Activated CD8-positive, alpha-beta memory T cell treated with anti-CD3 and anti-CD28 coated beads for 1 hour (primary cell): ENCODE measurements at places on chromosomes 16 and 17.

DNA sequence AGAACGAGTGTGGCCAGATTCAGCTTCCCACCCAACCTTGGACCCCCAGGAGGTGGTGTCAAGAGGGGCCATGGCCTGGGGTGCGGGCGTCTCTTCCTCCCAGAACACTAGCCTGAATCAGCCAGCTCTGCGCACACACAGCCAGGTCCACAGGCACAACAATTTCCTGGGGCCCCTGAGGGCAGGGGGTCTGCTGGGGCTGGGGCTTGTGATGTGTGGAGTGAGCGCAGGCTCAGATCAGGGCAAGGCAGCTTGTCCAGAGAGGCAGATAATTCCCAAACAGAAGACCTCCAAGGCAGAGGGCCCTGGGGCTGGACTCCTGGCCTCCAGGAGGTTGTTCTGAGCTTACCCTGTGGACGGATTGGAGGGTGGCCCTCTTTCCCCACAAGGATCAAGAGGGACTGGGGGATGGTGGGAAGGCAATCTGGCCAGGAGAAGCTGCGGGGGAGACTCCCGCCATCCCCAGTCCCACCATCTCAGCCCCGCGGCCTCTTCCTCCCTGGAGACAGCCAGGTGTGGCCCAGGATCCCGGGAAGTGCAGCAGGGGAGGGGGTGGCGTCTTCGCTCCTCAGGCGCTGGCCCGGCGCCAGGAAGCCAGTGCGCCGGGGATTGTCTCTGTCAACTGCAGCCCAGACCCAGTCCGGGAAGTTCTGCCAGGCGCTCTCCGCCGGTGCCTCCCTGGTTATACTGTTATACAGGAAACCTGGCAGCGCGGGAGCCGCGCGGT lies 52.0 kb upstream of the AMZ2 start:
- DNase-seq = no peak

DNA sequence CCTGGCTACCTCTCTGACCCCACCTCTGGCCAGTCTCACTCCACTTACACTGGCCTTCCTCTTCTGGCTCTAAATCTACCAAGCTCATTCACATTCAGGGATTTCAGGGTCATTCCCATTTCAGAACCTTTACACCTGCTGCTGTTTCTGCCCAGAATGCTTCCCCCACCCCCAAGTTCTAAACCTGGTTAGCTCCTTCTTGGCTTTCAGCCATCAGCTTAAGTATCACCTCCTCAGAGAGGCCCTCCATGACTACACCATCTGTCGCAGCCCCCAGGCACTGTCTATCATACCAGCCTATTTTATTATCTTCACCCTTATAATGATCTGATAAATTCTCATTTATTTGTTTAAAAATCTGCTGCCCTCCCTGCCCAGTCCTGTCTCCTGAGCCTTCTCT lies 23.3 kb upstream of the NGFR start:
- DNase-seq = no peak

GRCh38 chr17:51995797-51996403 lies 162.6 kb downstream of the CA10 start:
- no peak for DNase-seq

DNA sequence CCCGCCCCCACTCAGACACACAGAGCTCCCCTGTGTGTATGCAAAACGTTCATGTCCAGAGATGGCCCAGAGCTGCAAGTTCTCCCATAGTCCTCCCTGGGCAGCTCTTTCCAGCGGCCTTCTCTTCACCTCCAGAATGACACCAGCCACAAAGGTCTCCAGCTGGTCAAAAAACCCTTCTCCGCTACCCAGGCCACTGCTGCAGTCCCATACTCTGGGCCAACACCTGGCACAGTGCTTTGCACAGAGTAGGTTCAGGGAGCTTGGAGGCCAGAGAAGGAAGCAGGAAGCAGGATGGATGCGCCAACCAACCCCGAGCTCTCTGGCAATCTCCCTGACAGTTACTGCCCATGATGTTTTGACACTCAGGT lies 1.1 kb upstream of the STAT5B start:
- DNase-seq = no peak

- no peak for DNase-seq
Measured at GRCh38 chr17:7024402-7024785, 1.5 kb downstream of the BCL6B start.

- no peak for DNase-seq
Measured at GRCh38 chr16:81936209-81937000, 74.9 kb downstream of the SDR42E1 start.

GRCh38 chr17:40084477-40084876 lies 15.9 kb downstream of the NR1D1 start:
- no peak for DNase-seq

GRCh38 chr17:57567251-57567650 lies 177.8 kb downstream of the CCDC182 start:
- DNase-seq = no peak

DNA sequence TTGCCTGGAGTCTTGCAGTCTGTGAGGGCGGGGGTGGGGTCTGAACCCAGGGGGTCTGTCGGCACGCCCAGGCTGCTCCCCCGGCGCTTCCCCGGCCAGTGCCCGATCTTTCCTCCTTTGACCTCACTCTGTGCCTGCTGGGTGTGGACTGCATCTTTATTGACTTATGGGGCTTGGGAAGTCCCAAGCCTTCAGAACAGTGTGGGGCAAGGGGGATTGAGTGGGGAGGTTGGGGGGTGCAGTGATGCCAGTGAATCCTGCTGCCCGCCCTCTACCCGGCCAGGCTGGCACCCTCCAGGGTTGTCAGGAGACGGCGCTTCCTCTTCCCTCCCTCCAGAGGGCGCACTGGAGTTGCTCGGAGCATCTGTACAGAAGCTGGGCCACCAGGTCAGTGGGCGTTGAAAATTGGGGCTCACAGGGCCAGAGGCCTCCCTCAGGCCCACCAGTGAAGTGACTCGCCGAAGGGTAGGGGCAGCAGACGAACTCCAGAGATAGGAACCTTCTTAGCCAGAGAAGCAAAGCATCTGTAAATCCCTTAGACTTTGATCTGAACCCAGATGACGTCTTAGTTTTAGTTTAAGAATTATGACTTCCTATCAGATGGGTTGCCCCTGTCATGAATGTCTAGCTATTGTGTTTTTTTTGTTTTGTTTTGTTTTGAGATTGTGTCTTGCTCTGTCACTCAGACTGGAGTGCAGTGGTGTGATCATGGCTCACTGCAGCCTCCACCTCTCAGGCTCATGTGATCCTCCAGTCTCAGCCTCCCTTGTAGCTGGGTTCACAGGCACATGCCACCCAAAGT lies 184.8 kb upstream of the CIBAR2 start:
- no peak for DNase-seq

GRCh38 chr16:54281535-54282201 lies 4.9 kb downstream of the IRX3 start:
- DNase-seq = no peak

DNA sequence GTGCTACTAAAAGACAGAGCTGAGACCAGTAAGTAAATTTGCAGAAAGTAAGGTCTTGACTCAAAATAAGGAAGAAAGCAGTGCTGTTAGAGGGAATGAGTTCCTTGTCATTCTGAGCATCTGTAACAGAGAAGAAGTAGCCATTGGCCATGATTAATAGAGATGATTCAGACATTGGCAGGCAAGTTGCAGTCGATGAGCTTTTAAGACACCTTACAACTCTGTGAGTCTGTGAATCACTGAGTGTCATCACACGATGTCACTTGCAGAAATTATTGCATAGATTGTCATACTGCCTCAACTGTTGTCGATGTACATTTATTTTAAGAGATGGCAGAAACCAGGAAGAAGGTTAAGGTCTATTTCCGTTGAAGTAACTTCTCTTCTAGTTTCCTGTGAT lies 201.1 kb upstream of the CDH13 start:
- DNase-seq = no peak

- DNase-seq = no peak
Measured at GRCh38 chr17:71634376-71634775, 486.4 kb upstream of the SOX9 start.

- no peak for DNase-seq
Measured at GRCh38 chr17:78234261-78234865, 2.9 kb downstream of the TMEM235 start.

GRCh38 chr16:74556375-74556922 lies 50.5 kb downstream of the GLG1 start:
- no peak for DNase-seq

DNA sequence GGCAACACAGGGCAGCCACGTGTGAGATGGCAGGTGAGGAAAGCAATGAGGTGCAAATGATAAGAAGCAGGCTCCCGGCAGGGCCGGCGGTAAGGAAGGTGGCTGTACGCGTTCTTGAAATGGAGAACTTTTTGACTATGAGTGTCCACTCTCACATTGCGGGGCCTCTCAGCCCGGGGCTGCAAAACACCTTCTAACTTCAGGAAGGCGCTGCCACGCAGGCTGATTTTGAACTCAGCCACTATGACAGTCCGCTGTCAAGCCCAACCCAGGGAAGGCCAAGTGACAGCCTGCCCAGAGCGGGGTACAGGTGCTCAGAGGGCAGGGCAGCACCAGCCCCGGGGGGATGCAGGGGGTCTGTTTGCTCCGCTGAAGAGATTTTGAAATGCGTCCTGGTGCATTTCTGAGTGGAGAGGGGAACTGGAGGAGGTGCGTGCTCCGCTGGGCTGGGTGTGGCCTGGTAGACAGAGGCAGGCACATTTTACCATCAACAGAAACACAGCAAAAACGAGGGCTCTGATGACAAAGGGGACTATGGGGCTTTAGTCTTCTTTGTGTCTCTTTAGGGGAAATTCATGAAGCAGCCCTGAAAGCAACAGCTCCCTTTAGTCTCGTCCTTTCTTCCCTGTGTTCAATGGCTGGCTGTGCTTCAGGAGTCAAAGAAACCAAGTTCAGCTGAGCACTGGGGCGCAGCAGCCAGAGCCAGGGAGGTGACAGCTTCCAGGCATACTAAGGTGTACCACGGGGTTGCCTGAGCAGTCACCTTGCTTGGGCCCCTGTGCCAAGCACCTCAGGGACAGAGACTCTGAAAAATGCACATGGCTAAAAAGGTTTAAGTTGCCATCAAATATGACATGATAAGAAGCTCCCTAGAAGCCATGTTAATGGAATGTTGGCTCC lies 14.6 kb upstream of the SREBF1 start:
- no peak for DNase-seq

DNA sequence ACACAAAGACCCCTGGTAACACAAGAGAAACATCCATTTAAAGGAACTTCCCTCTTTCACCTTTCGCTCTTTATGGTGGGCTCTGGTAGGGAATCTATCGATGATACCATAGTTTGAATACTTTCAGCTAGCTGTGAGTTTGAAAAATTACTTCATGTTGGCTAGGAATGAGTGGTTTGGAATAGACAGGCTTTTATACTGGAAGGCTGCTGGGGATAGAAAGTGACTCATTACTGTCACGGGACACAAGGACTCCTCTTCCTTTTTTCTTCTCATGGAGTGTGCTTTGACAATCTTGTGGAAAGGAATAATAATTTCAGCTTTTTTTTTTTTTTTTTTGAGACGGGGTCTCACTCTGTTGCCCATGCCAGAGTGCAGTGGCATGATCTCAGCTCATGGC lies 76.9 kb downstream of the CYB561 start:
- DNase-seq = no peak
